NCI-H2171 treated with DMSO at 0.1 percent for 48 hours (cell line): ENCODE measurements at places on chromosomes 11 and 22.

- DNase-seq: no peak
These were observed 626 bp upstream of the TBX10 start for GRCh38 chr11:67640021-67640757.

- peak; percentile 64 for DNase-seq
These were observed 3.3 kb downstream of the LMO1 start for GRCh38 chr11:8260202-8260966.

DNA sequence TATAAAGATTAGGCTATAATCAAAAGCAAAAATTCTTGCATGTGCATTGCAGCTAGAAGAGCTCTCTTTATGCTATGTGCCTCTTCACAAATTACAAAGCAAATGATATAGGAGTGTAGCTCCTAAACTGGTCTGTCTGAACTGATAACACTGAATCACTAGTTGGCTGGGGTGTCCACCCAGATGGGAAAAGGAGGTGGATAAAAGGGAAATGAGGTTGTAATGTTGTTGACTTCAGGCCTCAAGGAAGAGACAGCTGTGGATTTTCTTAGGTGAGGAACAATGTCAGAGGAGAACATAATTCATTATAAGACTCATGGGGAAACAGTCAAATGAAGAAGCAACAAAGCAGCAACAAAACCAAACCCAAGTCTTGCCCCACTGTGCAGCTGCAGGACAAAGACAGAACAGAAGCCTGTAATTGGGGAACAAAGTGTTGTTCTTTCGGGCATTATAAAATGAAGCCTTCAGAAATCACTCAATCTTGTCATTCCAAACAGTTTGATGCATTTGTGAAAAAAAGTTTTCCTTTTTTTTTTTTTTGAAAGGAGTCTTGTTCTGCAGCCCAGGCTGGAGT lies 130.1 kb upstream of the DDI1 start:
- no peak for DNase-seq

DNA sequence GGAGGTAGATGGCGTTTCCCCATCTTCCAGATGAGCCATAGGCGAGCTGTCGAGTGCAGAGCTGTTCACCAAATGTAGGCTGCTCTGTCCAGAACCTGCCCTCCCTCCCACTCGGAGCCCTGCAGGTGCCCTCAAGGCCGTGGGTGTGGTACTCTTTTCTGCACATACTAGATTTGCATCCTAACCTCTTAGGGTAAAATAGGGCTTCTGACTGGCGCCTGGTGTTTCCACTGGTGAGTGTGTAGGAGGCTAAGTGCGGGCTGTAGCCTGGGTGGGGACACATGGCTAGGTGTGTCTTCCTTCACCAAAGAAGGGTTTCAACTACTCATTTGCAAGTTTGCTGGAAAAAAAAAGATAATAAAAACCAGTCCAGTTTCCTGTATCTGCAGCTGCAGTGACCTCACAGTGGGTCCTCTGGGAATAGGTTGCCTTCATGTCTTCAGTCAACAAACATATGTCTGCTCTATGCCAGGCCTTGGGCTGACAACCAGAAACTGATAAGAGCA lies 8.5 kb downstream of the BIK start:
- no peak for DNase-seq

DNA sequence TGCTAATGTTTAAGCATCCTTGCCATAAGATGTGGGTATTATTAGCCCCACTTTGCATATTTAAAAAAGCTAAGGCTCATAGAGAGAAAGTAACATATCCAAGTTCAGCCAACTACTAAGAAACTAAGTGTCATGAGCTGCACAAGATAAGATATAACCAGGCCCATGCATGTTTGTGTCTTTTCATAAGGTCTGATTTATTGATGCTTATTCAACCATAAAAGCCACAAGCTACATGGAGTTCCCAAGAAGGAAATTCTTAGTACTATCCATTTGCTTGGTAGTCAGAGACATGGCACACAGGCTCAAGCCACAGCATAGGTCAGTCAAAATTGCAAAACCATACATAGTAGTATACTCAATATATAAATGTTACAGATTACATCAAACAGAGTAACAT lies 488.5 kb downstream of the SOX6 start:
- no peak for DNase-seq
